ENCODE measurements at places on chromosomes 2 and 18.

- no peak for DNase-seq
Measured at GRCh38 chr18:58997811-58998337, 133.2 kb downstream of the ZNF532 start.

- DNase-seq = no peak
Measured at GRCh38 chr2:118721817-118722551, 125.5 kb downstream of the EN1 start.

DNA sequence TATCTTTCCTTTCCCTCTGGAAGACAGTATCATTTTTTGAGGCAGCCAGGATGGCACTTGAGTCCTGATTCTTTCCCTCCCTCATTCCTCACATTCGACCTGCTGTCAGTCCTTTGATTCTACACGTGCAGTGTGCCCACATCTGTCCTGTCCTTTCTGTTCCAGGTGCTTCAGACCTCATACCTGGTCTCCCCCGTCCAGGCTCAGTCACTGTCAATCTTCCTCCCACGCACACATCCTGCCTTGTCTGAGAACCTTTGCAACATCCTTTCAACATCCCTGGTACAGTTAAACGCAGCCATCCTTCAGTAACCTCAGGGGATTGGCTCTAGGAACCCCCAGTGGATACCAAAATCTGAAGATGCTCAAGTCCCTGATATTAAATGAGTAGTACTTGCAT is 10.1 kb downstream of the BCL2 start:
- no peak for DNase-seq

DNA sequence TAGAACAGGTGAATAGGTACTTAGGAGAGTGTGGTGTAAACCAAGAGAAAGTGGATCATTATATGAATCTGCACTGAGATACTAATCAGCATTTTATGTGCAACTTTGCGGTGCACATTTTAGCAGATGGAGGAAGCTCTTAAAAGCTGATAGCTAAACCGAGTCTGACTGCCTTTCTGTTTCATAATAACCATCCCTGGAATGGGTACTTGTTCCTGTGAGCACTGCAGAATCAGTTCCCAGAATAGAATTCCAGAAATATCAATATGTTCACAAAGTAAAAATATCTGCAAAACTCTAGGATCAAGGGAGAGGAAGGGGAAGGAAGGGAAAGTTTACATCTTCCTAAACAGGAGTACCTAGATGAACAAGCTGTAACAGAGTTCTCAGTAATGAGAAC is 432.2 kb upstream of the HNRNPA3 start:
- DNase-seq = no peak

DNA sequence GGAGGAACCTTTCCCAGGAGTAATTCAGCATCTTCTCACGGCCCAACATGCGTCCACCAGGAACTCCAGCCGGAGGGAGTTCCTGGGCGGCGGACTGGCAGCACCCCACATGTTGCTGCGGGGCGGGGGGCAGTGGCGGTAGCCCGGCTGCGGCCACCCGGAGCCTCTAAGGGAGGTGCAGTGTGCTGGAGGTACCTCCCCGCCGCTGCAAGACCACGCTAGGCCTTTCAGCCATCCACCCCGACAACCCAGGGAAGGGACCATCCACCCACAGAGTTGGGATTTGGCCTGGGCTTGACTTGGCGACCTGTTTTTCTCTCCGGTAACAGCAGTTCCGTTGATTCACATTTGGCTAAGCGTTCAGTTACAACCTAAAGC is 625 bp downstream of the LYPD6 start:
- DNase-seq = no peak

DNA sequence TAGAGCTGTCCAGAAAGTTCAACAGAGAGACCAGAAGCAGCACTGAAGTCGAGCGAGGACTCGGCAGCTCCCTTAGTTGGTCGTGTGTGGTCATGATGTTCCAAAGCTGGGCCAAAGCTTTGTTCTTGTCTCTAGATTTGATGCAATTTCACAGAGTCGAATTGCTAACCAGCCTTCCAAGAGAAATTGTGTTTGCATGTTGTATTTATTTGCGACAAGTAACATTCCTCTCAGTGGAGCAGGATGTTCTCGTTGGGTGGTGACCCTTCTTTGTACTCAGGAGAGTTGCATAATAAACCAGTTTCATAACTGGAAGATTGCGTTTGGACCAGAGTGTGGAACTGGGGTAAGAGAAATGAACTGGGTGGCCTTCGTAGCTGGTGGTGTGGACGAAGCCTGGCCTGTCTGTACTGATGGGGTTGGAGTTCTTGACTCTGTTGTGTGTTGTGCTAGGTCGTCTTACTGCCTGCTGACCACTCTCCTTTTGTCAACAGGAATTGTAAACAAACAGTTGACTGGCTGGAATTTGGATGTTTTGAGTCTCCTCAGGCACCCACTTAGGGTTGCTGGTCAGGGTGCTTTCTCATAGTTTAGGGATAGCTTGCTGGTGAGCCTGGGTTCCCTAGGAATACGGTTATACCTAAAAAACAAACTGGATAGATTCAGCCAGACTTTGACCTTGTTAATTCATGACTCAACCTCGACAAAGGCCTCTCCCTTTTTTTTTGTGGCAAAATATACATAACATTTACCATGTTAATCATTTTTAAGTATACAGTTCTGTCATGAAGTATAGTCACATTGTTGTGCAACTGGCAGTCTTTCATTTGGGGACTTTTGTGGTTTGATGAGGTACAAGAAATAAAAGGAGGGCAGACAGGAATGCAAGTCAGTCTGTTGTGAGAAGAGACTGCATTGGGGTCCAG is 28.9 kb upstream of the TOGARAM2 start:
- no peak for DNase-seq

DNA sequence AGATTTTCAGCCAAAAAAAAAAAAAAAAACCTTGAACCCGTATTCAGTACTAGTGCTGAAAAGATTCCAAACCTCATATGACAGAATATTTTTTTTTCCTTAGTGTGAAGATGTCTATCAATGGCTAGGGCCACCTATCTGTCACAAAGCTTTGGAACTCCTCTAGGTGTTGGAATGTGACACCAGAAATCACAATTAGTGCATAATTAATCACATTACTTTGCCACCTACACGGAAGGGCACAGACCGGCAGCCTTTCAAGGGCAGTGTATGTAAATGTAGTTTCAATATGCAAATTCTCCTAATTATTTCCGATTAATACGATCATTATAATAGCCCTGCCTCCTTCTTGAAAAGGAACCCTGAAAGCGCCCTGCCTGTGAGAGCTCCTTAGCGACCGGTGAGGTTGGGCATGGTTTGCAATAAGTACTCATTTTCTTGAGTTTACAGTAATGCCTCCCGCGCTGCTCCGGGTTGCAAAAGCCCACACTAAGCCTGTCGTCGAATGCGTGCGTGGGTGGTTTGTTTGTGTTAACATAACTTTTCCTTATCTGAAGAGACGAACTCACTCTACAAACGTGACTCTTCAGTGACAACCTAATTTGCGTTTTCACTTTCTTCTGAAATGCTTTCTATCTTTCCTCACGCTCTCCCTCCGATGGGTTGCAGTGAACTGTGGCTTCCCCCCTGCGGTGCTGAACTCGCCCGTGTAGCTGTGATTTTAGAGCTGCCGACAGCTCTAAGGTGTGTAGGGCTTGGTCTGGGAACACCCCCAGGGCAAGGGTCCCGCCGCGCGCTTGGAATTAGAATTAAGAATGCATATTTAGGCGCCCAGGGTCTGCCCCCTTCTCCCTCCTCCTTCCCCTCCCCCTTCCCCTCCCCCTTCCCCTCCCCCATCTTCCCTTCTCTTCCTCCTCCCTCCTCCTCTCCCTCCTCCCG is 765 bp upstream of the ID2 start:
- DNase-seq = peak; percentile 75

DNA sequence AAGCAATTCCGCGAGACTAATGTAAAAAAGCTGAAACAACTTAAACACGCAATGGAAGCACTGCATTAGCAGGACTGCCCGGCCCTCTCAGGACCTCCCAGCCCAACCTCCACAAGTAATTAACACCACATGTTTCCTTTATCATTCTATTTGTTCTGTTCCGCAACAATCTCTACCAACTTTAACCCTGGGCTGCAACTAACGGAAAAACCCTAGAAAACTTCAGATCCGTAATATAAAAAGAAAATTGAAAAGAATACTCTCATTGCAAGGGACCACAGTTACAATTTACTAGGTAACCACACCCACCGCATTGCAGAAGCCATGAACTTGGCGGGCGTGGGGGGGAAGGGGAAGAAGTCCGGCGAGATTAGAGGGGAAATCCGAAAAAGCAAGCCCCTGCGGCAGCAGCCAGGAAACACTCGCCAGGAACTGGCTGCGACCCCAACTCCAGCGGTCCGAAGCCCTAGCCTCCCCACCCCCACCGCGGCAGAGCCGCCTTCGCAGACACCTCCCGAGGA is 1.2 kb downstream of the EPB41L3 start:
- DNase-seq = no peak

- peak; percentile 7 for DNase-seq
Measured at GRCh38 chr2:46657042-46657504, 177.7 kb downstream of the TMEM247 start.

DNA sequence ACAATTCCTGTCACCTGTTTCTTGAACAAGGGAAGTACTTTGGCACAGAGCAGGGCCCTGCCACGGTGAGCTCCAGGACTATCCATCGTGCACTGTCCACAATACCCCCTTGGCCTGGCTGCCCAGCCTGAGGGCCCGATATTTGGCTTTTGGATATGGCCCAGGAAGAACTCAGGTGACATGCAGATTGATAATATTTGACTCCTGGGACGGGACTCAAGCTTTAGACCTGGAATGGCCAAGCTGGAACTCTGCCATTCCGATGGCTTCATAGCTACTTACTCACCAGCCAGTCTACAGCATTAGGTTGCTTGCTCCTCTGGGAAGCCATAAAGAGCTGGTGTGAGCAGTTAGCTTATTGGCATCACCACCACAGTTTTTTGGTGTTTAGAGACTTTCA is 26.6 kb downstream of the EML6 start:
- DNase-seq = no peak

DNA sequence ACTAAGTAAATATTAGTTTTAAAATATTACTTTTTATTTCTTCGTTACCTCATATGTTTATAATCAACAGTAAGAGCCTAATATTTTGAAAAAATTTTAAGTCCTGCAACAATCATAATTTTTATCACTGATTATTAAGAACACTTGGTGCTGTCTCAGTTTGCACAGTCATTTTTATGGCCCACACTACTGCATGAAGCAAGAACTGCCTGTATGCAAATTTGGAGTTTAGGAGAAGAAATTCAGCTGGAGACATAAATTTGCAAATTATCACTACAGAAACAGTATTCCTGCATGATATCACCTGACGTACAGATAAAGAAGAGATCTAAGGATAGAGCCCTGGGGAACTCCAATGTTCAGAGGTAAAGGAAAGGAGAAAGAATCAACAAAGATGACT is 144.1 kb upstream of the RBBP8 start:
- no peak for DNase-seq

- no peak for DNase-seq
Measured at GRCh38 chr2:6412533-6413091, 453.1 kb downstream of the CMPK2 start.

DNA sequence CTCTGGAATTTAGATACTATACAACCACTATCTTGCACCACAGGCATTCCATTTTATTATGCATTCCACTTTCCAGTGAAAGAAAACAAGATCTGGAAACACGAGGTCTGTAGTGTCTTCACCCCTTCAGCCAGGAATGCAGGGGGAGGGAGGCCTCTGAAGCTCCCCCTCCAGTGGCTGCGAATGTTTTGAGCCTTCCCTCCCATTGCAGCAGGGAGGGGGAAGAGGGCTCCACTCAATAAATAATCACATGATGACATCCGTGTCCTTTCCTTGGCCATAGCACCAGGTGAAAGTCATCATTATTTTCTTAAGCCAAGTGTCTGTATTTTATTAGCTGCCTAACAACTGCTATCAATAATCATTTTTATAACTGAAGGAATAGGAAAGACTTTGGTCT is 38.6 kb downstream of the ALPK2 start:
- DNase-seq = no peak

DNA sequence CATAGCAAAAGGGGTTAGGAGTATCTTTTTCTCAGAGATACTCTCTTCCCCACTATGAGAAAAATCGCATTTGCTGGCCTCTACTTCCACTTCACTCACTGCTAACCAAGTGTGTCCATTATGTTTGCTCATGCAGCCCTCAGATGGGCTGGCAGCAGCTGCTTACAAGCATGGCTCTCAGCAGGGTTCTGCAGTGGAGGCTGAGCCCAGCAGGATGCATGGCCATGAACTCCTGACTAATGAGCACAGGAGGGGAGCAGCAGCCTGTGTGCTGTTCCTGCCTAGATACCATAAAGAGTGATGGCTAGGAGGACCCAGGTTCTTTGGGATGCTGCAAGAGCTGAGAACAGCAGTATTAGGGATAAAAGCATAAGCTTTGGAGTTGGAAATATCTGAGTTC is 316.9 kb upstream of the THSD7B start:
- no peak for DNase-seq

GRCh38 chr2:65479524-65479923 is 47.1 kb upstream of the SPRED2 start:
- no peak for DNase-seq

GRCh38 chr2:20333738-20334137 is 16.9 kb downstream of the PUM2 start:
- DNase-seq = no peak

DNA sequence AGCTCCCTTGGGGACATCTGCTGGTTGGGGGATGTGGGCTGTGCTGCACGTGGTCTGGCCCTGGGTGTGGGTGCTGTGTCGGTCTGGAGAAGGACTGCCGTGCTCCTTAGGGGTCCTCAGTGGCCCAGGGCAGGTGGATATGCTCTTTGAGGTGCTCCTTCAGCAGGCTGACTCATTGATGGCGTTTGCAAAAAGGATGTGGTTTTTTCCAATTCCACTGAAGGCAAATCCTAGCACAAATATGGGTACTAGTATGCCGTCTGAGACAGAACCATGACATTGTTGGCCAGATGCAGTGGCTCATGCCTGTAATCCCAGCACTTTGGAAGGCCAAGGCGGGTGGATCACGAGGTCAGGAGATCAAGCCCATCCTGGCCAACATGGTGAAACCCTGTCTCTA is 3.3 kb downstream of the PPP1R7 start:
- no peak for DNase-seq

DNA sequence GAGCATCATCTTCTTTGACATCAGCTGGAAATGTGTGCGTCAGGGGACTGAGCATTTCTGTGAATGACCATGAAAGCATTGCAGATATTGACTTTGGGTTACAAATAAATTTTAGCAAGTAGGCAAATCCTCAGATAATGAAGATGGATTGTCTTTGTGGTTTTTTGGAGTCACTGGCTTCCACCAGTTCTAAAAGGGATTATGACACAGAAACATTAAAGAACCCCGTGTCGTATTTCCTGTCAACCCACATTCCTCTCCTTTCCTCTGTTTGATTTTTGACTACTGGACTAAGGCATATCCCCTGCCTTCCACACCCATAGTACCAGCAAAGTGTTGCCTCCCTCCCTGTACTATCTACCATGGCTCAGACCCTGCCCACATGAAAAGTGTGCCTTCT is 268.1 kb downstream of the MYO3B start:
- no peak for DNase-seq

Measured in NCI-H1105 (cell line).